Eye (tissue), 1 donor: ENCODE measurements at places on chromosomes 7 and 10.

GRCh38 chr10:131314799-131315198, 3.3 kb upstream of the TCERG1L start:
- DNase-seq, result no peak

- DNase-seq, result peak; percentile 33
Measured at GRCh38 chr7:156998988-156999957, 11.2 kb downstream of the MNX1 start.

- DNase-seq, result peak; percentile 84
Measured at GRCh38 chr7:49791088-49791741, 17.8 kb downstream of the VWC2 start.

GRCh38 chr7:82007315-82007714, 237.5 kb upstream of the HGF start:
- DNase-seq, result no peak

- DNase-seq, result no peak
Measured at GRCh38 chr10:996031-996430, 7.8 kb downstream of the GTPBP4 start.

GRCh38 chr7:26965724-26966123, 101.3 kb upstream of the SKAP2 start:
- DNase-seq, result no peak

GRCh38 chr7:46126675-46127300, 205.7 kb upstream of the IGFBP3 start:
- no peak for DNase-seq

- no peak for DNase-seq
Measured at GRCh38 chr10:58262766-58263165, 4.9 kb downstream of the IPMK start.

GRCh38 chr10:132316133-132316532, 8.4 kb upstream of the STK32C start:
- DNase-seq, result no peak

DNA sequence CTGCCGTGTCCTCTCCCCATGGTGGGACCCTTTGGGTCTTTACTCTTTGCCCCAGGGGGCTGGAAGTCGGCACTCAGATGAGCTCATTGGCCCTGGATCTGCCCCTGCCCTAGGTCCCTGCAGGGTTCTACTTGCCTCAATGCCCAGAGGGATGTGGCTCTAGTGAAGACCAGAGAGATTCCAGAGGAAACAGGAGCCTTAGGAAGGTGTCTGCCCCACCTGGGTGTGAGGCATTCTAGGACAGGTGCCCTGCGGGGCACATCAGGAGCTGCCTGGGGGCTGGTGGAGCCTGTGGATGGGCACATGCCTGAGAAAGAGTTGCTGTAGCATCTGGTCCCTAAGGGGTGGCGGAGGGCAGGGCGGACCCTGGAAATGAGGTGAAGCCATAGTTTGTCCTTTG, 128.6 kb downstream of the ADCY1 start:
- no peak for DNase-seq

DNA sequence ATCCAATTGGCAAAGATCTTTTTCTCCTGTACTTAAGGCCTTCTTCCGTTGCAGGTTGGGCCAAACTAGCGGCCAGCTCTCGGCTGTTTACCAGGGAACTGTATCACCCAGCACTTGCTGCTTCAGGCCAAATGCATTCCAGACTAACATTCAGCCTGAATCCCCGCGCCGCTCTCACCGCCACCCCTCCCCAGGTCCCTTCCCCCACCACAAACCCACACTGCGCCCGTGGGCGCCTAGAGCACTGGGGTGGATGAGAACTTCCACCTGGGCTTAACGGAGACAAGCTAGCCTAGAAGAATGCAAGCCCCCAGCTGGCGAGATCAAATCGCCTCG, 676 bp downstream of the TCAF1 start:
- DNase-seq, result peak; percentile 92

- DNase-seq, result no peak
Measured at GRCh38 chr10:15724683-15725082, 5.0 kb upstream of the ITGA8 start.

GRCh38 chr7:11552676-11553296, 279.2 kb downstream of the THSD7A start:
- peak; percentile 36 for DNase-seq

DNA sequence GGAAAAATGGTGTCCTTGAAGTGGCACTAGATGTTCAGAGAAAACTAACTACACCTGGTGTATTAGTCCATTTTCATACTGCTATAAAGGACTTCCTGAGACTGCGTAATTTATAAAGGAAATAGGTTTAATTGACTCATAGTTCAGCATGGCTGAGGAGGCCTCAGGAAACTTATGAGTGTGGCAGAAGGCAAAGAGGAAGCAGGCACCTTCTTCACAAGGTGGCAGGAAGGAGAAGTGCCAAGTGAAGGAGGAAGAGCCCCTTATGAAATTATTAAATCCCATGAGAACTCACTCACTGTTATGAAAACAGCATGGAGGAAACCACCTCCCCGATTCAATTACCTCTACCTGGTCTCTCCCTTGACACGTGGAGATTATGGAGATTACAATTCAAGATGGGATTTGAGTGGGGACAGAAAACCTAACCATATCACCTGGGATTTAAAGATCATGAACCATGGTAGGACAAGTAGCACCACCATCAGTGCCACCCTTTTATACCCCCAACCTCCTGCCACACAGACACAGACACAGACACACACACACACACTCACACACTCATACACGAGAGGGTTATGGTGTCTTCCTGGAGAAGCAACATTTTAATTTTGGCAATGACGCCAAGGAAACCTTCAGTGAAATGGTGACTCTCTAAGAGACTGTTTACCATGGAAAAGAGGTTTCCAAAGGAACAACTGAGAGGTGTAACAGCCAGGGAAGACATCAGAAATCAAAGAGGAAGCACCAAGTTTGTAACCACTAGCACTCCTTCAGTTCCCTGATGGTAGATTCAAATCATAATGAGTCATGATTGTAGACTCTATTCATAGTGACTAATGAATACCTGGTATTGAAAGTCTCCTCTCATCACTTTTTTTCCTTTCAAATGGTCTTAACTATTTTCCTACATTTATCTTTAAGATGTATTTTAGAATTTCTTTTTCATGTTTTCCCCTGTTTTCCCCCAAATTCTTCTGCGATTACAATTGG, 41.8 kb upstream of the WNT16 start:
- DNase-seq, result no peak

DNA sequence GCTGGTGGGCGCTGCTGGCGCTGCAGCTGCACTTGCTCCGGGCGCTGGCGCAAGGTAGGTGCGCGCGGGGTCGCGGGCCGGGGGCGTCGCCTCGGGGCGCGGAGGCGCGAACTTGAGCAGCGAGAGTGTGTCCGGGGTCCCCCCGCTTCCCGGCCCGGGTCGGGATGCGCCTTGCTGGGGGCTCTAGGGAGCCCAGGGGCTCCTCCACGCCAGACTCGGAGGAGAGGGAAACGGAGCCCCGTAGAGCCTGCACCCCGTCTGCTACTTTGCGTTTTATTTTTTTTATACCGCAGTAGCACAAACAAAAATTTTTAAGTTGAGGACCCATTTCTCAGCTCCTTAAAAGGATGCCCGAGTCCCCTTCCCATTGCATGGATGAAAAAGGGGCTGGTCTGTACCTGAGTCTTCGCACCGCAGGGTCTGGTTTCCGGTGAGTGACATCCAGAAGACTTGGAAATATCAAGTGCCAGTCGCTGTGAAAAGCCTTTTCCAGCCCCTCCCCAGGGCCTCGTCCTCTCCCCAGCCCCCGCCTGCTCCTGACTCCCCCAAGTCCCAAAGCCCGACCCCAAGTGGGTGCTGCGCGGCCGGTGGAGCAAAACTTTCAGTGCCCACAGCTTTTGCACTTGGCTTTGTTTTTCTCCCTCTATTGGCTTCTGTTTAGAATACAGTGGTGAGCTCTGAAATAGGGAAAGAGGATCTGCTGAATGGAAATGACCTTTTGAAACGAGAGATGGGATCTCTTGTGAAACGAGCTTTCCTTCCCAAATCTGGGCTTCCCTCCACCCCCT, 973 bp downstream of the SDK1 start:
- DNase-seq, result peak; percentile 73

GRCh38 chr7:157502701-157503111, 165.9 kb downstream of the DNAJB6 start:
- DNase-seq, result no peak
